ENCODE measurements at places on chromosomes 4 and X.

DNA sequence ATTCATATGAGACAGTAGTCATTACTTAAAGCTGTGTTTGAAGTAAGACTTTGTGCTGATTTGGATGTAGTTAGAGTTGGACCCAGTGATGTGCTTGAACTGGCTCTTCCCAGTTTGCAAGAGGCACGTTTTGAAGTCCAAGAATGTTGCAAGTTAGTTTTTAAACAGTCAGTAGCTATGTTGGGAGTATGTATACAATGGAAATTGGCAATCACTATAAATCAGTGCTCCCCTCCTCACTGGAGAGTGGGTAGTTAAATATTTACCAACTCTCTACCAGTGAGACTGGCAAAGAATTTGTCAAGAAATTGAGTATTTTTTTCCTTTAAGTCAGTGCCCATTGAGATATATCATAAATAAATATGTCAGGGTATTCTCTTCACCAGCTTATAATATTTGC lies 191.9 kb upstream of the SPRY1 start:
- DNase-seq: no peak

DNA sequence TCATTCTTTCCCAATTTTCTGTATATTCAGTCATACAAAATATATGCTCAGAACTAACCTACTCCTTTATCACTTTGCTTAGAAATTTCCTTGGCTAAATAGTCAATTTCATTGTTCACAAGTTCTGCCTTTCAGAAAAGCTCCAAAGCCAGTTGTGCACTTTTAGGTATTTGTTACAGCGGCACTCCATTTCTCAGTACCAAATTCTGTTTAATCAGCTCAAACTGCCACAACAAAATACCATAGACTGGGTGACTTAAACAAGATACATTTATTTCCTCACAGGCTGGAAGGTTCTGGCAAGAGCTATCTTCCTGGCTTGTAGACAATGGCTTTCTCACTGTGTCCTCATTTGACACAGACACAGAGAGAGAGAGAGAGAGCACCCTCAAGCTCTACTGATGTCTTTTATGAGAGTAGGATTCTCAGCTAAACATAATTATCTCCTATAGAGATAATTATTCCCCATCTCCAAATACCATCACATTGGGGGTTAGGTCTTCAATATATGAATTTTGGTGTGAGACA lies 188.8 kb upstream of the FSTL5 start:
- no peak for DNase-seq

DNA sequence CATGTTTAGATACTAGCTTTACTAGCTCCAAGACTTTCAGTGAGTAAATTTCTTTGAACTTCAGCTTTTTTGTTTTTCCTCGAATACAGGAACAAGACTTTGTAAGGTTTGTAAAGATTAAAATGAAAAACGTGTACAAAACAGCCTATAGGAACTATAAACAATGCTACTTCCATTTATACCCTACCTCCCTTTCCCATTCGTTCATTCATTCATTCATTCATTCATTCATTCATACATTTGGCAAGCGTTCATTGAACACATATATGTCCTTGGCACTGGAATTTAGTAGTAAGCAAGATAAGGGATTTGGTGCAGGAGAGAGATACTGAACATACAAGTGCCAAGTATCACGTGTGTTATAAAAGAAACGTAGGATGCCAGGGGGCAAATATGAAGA lies 65.4 kb upstream of the NAP1L5 start:
- DNase-seq: no peak

- no peak for DNase-seq
These were observed 3.4 kb downstream of the PJA1 start for GRCh38 chrX:69161786-69162349.

DNA sequence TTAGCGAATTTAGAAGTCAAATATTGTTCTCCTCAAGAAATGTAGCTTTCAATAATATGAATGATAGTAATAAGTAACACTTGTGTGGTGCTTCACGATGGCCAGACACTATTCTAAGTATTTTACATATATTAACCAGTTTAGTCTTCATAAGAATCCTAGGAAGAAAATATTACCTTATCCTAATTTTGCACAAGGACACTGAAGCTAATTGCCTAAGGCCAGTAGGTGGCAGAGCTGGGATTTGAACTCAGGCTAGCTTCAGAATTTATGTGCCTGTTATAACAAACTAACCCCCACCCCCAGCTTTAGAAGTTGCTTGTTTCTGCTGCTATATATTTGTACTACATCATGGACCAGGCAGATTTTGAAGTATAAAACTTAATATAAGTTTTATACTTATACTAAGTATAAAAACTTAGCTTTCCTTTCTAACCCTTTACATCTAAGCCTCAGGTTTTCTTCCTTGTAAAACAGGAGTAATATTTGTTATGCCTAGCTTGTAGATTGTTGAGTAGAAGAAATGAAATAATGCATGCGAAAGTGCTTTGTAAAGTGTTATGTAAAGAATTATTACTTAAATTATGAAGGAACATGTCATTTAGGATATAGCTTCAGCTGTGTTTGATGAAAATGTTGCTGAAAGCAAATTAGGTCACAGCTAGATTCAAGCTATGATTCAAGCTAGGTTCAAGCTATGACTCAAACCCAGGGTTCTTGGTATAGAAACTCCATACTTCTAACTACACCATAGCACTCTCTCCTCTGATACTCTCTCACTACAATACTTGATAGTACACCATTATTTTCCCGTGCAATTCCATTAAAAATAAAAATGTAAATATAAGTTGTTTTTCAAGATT lies 4.2 kb upstream of the CDS1 start:
- peak; percentile 25 for DNase-seq

GRCh38 chrX:37745835-37746217 lies 34.0 kb upstream of the CYBB start:
- no peak for DNase-seq

DNA sequence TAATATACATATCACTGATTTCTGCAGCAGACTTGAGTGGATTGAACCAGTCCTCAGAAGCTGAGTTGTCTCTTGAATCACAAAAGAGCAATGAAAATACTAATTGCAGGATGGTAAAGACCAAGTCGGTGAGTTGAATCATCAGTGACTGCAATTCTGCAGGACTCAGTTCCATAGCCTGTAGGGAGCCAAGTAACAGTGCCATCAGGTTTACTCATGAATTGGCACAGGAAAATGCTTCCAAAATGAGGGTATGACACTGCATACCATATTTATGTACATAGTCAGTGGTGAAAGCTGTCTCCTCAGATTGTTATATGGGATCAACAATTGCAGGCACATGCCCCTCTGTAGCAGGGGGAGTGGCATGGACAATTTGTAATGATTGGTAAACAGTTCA lies 192.8 kb downstream of the CCNG2 start:
- DNase-seq: no peak

DNA sequence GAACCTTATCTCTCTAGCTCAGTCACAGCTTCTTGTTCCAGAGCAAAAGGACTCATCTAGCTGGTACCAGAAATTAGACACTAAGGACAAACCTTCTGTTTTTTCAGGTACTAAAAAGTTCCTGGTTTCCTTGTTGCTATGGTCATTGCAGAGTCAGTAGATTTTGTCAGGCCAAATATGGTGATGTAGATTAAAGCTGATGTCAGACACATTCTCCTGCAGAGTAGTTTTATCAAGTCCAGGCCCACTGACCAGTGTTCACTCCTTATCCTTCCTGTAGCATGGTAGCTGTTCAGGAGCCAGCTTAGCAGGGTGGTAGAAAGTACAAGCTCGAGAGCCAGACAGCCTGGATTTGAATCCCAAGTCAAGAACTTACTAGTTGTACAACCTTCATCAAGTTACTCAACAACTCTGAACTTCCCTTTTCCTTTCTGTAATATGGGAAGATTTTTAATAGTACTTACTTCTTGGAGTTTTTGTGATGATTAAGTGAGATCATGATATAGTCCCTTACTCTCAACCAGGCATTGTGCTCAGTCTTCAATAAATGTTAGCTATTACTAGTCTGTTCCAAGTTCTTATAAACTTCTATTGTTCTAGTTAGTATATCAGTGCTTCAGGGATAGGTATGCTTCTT lies 17.9 kb downstream of the OCRL start:
- no peak for DNase-seq

GRCh38 chr4:15006416-15007024 lies 4.2 kb downstream of the CPEB2 start:
- peak; percentile 20 for DNase-seq

GRCh38 chrX:30714138-30714537 lies 60.9 kb downstream of the GK start:
- no peak for DNase-seq

- no peak for DNase-seq
These were observed 206.1 kb upstream of the ANKRD50 start for GRCh38 chr4:124918559-124919122.

DNA sequence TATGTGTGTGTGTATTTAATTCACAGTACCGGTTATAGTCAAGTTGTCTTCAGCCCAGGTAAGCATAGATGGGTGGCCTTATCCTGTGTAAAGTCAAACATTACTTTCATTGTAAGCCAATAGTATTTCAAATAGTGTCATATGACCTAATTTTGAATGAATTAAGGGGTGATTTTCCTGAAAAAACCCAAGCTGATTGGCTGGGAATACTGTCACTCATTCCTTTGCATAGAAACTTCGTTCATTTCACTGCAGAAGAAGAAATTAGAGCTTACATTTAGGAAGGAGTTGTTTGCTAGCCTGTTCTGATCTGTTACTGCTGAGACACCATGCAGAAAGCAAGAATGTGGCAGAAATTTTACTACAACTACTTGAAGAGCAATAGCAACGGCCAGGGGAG lies 45.4 kb downstream of the SMARCAD1 start:
- DNase-seq: no peak

GRCh38 chrX:19829814-19830213 lies 57.6 kb downstream of the SH3KBP1 start:
- DNase-seq: no peak

DNA sequence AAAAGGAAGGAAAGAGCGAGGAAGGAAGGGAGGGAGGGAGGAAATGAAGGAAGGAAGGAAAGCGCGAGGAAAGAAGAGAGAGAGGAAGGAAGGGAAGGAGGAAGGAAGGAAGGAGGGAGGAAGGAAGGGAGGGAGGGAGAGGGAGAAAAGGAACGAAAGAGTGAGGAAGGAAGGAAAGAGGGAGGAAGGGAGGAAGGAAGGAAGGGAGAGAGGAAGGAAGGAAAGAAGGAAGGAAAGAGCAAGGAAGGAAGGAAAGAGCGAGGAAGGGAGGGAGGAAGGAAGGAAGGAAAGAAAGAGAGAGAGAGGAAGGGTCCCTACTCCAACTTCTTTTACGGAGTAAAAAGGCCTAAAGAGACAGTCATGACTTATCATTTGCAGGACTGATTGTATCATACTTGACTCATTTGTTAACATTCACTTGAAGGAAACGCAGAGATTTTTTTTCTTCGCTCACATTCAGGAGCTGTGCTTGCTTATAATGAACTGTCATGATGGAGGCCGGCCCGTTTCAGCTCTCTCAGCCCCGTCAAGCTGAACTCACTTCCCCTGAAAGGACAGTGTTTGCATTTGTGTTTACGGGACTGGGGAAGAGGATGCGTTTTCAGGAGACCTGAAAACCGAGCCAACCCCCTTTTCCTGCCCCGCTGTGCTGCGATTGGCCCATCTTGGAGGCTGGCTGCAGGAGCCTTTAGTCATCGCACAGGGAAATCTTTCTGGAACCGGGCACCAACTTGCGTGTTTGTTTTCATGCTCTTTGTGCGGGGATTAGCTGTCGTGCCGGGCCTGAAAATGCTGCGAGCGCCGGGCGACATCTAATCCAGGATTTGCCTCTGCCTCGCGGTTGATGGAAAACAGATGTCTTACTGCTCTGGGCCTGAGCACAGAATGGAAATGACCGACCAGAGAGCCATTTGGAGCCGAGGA lies 17.8 kb downstream of the TRIM2 start:
- DNase-seq: peak; percentile 44

DNA sequence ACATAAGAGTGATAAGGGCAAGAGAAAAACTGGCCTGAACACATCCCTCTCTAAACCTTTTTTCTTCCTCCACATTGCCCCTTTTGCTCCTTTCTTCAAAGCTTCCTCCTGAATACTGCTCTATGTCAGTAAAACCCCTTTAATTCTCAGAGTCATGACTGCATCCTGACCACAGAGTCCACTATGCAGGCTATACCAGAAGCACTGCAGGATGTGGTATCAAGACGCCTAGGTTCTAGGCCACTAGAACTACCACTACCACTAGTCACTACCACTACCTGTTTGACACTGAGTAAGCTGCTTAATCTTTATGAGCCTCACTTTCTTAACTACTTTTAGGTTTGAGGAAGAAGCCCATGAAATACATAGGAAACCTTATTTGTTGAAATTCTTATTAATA lies 38.7 kb downstream of the ARHGEF9 start:
- peak; percentile 59 for DNase-seq

DNA sequence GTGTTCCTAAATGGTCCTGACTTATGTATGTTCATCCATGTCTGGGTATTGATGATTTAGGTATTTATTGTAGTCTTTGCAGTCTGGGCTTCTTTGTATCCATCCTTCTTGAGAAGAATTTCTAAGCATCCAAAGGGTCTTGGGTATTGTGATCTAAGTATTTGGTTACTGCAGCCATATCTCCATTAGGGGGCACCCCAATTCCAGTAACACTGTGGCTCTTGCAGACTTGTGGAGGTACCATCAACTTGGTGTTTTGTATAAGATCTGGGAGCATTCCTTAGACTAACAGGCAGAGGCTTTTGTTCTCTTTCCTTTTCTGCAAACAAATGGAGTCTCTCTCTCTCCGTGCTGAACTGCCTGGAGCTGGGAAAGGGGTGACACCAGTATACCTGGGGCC lies 113.7 kb upstream of the NEXMIF start:
- DNase-seq: peak; percentile 33

- no peak for DNase-seq
These were observed 110.6 kb upstream of the PNPLA4 start for GRCh38 chrX:8037593-8038348.

GRCh38 chr4:177484613-177485021 lies 42.4 kb upstream of the AGA start:
- DNase-seq: no peak

DNA sequence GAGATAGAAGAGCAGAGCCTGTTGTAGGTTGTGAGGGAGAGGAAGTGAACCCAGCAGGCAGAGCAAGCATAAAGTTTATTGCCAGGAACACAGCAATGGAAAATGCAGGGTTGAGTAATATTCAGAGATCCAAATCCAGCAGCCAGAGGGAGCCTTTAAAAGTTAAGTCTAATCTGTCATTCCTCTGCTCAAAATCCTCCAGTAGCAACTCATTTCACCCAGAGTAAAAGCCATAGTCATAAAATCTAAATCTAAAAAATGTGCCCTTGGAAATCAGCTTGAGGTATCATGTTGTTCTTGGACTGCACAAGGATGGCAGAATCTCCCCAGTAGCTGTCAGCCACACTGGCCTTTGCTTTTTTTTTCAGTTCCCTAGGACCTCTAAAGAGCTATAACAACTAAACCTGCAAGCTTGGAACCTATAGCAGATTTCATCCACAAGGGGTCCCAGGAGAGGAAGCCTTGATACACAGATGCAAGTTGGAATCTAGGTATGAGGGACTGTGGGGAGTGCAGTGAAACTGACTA lies 62.9 kb upstream of the FRAS1 start:
- peak; percentile 17 for DNase-seq

DNA sequence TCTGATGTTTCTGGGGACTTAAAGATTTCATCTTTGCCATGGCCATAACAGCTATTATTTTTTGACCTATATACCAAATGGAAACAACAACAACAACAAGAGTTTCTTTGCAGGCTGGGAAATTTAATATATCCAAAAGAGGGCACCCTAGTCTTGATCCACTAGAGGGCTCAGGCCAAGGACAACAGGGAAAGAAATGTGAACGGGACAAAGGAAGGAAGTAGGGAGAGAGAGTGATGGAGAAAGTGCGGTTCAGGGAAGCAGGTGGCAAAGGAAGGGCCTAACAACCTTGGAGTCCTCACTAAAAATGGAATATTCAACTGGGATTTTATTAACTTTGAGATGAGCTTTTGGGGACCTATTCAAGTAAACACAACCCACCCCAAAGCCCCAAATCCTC lies 67.8 kb upstream of the SCML1 start:
- no peak for DNase-seq
